ENCODE measurements at places on chromosomes 13 and 19.
A peak's percentile ranks its signal among the peaks of the same experiment; 100 is the strongest.

DNA sequence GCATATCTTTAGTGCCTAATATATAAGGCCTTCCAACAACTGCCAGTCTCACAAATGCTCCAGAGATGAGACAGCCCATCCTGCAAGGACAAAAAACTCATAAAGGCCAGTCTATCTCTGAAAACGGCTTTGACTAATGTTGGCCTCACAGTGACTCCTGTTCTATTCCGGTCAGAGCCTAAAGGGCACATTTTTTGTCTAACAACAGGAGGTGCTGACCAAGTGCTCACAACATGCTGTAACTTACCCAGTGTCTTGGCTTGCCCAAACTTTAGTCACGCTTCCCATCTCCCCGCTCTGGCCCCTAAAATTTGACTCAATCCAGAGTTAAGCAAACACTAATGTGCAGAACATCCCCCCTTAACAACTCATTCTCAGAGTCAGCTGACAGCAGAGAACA lies 1411.2 kb upstream of the MIR17HG start:
- DNase-seq, result no peak

- no peak for DNase-seq
Measured at GRCh38 chr19:32171719-32172151, 173.7 kb upstream of the ZNF507 start.

- no peak for DNase-seq
Measured at GRCh38 chr13:41232578-41233480, 30.5 kb downstream of the MTRF1 start.

GRCh38 chr19:19747357-19748220 lies 14.7 kb upstream of the ZNF14 start:
- DNase-seq, result no peak

DNA sequence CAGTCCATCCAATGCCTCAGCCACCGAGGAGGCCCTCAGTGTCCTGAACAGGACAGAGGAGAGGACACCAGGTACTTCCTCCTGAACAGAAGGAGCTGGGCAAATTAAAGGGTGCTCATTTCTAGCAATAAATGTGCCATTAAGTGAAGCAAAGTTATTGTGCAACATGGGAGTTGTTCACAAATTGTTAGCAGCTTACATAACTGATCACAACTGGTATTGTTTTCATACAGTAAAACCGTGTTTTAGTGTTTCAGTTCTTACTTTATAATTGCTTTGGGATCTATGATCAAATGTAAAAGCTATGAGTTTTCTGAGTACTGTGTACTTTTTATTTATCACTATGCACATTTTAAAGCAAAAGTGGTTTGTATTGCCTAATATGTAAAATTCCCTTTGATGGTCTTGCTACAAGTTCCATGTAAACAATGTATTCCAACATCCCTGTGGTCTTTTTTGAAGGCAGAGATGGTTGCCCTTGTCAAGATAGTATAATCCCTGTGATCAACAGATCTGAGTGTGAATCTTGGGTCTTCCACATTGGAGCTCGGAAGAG lies 263.1 kb downstream of the FGF14 start:
- DNase-seq, result no peak

DNA sequence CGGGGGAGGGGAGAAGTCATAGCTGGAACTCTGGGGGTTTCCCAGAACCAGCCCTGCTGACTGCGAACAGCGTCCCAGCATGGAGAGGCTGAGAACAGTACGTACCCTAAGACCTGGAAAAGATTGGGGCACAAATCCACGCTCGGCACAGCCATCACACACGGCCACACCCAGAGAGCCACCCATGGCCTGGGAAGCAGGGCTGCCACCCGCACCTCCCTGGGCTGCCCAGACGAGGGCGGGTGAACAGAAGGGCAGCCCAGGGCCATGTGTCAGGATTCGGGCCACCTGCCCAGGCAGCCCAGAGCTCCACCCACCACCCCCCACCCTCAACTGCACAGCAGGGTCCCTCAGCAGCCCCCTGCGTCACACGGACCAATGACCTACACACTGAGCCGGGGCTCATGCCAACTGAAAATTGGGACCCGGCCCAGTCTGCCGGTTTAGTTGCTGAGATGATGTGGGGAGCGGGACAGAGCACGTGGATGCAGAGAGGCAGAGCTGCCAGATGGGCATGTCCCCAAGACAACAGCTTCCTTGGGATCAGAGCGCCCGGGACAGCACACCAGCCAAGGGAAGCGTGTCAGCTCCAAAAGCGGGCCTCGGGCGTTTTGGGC lies 8.5 kb downstream of the UBXN6 start:
- DNase-seq, result no peak

- DNase-seq, result no peak
Measured at GRCh38 chr13:111865046-111865445, 201.9 kb upstream of the SOX1 start.

- peak; percentile 11 for DNase-seq
Measured at GRCh38 chr13:34300559-34300958, 482.6 kb downstream of the RFC3 start.

- DNase-seq, result no peak
Measured at GRCh38 chr19:30799865-30800755, 427.9 kb downstream of the ZNF536 start.

DNA sequence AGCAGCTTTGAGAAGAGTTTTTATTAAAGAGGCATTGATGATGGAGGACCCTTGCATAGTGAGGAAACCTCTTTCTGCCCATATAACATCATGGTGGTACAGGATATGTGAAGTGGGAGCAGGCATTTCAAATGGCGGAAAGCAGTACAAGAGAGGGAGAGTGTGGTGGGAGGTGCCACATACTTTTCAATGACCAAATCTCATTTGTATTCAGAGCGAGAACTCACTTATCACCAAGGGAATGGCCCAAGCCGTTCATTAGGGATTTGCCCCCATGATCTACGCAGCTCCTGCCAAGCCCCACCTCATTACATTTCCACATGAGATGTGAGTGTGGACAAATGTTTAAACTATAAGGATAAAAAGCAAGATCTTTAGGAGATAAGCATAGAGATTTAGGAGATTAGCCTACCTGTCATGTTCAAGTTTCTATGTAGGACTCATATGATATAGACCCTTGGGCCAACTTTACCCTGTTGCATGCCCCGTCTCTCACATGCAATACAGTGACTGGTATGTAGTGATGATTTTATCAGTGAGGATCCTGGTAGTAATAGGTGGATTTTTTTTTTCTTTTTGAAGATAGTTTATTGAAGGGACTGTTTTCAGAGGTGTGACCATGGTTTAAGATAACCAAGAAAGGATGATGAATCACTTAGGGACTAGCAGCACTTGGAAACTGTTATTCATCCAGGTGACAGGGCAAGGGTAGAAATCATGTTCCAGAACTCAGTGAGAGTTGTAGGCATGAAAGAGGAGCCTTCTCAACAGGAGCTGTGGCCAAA lies 38.3 kb downstream of the DNAJC15 start:
- no peak for DNase-seq

- no peak for DNase-seq
Measured at GRCh38 chr13:59701261-59701660, 462.5 kb downstream of the DIAPH3 start.

- peak; percentile 28 for DNase-seq
Measured at GRCh38 chr13:20270163-20270865, 38.2 kb upstream of the GJB6 start.

DNA sequence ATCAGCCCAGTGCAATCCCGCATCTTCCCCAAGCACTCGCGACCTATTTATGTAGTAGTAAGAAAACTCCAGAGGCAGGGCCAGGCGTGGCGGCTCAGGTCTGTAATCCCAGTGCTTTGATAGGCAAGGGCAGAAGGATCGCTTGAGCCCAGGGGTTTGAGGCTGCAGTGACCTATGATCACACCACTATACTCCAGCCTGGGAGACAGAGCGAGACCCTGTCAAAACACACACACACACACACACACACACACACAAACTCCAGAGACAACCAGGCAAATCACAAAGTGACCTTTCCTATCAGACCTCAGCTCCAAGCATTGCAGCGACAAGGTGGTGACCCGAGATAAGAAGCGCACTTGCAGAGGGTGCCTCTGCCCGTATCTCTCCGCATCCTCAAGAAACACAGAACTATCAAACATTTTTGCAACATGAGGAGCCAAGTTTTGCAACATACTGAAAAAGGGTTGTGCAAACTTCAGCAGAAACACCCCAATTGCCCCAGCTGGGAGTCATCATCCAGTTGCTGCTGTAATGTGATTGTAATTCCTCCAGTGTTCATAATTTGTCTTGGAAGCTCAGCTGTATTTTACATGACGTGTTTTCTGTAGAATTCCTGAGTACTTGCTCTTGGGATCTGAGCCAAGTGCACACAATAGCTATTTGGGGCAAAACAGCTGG lies 8.7 kb upstream of the KLF2 start:
- DNase-seq, result peak; percentile 91

GRCh38 chr13:114049026-114049425 lies 75.2 kb upstream of the C13orf46 start:
- DNase-seq, result no peak

- DNase-seq, result no peak
Measured at GRCh38 chr13:99374994-99375737, 68.0 kb upstream of the GPR183 start.

GRCh38 chr13:37476874-37477273 lies 121.7 kb downstream of the POSTN start:
- peak; percentile 85 for DNase-seq

DNA sequence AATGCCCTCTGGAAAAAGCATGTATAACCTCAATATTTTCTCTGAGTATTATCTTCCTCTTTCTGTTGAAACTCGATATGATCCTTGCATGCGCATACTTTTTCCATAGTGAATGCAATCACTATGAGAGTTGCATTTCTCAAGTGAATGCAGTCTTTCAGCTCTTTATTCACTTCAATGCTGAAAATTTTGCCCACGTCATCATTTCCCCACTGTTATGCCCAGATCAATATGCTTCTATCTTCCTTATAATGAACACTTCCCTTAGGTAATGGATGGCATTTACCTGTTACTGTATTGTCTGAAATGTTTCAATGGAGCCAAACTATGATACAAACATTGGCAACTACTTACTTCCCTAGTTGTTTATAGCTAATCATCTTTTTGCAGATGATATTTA lies 866.6 kb upstream of the SLITRK6 start:
- DNase-seq, result no peak

- DNase-seq, result no peak
Measured at GRCh38 chr19:1807695-1808394, 4.2 kb downstream of the ATP8B3 start.

DNA sequence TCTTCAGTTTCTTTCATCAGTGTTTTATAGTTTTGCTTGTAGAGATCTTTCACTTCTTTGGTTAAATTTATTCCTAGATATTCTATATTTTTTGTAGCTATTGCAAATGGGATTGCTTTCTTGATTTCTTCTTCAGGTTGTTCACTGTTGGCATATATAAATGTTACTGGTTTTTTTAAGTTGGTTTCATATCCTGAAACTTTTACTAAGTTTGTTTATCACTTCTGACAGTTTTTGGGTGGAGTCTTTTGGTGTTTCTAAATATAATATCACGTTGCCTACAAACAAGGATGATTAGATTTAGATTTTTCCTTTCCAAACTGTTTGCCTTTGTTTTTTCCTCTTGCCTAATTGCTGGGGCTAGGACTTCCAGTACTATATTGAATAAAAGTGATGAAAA lies 109.7 kb downstream of the PAN3 start:
- no peak for DNase-seq

DNA sequence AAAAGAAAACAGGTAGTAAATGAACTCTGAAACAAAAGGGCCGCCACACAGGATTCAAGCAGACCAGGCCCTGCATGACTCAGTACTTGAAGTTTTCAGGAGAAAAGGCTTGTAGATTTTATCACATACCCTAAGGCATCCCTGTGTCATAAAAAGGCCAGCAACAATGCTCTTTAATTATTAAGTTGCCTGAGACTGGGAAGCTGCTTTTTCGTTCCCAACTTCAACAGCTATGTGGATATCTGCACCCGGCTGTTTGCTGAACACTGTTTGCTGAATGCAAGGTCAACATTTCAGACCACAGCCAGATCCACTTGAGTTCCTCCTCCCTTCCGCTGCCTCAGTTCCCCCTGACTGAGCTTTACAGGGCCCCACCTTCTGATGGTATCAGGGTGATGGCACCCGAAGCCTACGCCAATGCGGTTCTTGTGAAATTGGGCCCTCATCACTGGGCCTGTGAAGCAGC lies 6.1 kb upstream of the ECH1 start:
- DNase-seq, result peak; percentile 91

- peak; percentile 67 for DNase-seq
Measured at GRCh38 chr19:42290523-42291434, 11.2 kb upstream of the PRR19 start.

- peak; percentile 32 for DNase-seq
Measured at GRCh38 chr13:95603887-95604555, 40.5 kb downstream of the DZIP1 start.

- no peak for DNase-seq
Measured at GRCh38 chr19:52987221-52987620, 24.5 kb upstream of the ZNF816 start.

DNA sequence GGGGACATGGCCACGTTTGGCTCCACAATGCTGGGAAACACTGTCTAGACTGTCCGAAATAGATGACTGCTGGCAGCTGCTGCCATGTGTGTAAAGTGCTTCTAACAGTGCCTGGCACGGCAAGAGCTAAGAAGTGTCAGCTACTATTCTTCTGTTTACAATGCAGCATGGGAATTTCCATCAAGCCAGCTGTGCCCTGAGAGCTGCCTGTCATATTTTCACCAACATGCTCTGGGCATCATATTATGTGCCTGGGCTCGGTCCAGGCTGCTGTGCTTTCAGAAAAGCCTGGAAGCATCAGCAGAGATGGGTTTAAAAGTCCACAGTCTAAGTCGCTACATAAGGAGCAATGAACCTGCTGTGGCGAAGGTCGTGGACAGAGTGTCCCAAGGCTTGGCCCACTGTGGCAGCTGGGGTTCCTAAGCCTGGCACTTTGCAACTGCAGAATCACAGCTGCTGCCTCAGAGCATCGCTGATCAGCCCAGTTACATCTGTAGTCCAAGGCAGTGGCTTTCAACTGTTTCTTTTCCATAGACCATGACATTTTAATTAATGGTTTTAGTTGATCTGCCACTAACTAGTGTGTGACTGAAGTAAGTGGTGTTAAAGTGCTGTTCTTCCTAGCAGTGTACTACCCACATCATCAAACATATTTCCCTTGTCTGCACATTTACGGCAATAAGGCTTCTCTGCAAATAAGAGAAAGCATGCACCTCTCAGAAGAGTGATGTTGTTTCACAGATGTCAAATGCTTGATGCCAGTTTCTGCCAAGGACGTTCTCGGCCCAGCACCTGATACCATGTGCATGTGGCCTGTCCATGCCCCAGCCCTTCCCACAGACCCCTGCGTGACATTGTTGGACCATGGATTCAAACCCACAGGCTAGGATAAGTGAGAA lies 95.7 kb upstream of the C1QTNF9B start:
- DNase-seq, result no peak

GRCh38 chr13:27789495-27790303 lies 2.6 kb upstream of the GSX1 start:
- no peak for DNase-seq

GRCh38 chr13:100855151-100855550 lies 180.6 kb upstream of the TMTC4 start:
- no peak for DNase-seq

All from ELR (cell line).